ENCODE measurements at places on chromosomes 4 and X.

DNA sequence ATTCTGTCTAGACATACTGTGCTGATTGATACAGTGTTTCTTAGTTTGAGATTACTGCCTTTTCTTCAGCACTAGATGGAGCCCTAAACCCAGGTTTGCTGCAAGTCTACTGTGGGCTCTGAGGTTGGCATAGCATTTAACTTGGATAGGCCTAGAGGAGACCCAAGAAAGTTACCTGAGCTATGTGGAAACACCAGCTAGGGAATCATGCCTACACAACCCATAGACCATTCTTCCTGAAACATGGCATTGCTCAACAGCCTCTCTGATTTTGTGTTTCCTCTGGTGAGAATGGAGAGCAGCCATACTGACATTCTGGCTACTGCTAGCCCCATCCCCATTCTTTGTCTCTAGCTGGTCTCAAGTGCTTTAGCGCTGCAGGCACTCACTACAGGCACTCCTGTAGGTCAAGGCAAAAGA is 287.7 kb upstream of the PCDH18 start:
- DNase-seq: no peak

- no peak for DNase-seq
Observed at GRCh38 chr4:87410679-87411078, 11.7 kb upstream of the NUDT9 start.

DNA sequence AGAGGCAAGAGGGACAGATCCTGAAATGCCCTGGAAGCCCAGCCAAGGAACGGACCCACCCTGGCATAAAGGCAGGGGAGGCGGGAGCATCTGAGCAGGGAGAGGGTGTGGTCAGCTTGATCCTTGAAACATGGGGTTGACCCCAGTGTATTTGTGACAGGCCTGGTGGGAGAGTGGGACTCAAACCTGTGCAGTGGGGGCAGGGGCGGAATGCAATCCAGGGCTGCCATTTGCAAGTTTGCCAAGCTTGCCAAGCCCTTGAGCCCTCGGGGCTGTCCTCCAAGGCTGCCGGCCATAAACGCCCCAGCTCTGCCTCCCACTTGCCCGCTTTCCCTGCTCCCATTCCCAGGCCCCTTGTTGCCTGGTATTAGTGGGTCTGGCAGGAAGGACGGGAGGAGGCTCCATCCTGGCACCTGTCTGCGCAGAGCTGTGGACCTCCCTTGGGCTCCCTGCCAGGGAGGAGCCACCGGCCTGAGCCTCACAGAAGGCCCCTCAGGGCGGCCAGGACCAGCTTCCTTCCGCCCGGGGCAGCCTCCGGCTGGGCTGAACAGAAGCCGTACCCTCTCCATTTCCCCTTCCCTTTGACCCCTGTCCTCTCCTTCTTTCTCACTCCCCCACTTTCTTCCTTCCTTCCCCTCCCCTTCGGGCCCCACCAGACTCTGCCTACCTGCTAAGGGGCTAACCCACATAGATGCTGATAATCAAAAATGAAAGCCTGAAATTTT is 661 bp downstream of the S100P start:
- no peak for DNase-seq

DNA sequence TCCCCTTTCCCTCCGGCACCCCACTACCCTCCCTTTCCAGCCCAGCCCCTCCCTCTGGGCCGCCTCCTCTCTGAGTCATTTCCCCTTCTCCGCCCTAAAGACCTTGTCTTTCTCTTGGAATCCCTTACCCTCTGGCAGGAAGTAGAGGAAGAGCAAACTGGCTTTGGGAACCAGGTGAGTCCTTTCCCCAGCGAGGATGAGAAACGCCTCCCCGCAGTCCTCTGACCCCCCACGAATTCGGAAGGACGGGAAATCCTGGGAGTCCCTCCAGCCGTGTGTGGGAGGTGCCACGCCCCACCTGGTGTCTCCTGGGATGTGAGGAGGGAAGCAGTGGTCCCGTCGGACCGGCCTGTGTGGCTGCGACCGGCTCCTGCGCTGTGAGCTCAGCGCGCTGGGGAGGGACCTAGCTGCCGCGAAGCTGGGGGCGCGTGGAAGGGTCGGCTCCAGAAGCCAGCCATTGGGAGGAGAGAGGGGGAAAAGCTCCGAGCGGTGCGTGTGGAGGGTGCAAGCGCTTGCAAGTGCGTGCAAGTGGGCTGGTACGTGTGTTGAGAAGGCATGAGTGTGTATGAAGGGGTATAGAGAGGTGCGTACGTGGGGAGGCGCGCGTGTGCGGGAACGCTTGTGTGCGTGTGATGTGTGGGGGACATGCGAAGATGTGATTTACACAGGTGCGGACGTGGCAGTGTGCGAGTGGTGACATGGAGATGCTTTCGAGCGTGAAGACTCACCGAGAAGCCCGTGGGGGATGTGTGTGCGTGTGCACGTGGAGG is 46.3 kb downstream of the TEX13B start:
- no peak for DNase-seq

DNA sequence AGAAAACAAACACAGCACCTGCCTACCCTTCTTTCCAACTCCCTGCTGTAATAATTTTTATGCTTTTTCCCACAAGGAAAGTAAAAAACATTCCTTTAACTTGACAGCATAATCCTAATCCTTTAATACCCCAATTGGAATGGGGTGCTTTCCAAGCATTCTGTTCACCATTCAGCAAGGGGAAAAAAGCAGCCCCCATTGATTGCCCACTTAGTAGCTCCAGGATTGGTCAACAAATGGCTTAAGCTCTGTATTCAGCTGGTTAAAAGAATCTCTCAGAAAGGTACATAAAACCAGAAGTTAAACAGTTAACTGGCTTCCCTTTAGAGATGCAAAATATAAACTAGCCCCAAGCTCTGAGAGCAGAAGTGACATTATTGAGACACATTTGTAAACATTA is 194.8 kb upstream of the ATOH1 start:
- DNase-seq: no peak

DNA sequence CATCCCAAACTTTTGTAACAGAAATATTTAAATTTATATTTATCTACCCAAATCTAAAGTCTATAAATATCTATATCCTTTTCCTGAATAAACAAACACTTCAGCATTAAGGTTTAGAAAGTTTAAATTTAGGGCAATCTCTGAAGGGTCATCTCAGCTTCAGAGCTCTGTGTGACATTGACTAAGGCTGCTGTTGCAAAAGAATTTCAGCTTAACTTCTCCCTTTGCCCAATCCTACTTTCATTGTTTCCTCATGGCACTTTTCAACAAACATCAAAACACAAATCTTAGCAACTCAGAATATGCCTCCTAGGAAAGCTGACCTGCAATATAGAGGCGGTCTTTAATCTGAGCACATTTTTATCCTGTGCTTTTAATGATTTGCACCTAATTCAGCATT is 79.7 kb upstream of the BANK1 start:
- DNase-seq: no peak

- no peak for DNase-seq
Observed at GRCh38 chrX:116111934-116112595, 58.5 kb upstream of the AGTR2 start.

DNA sequence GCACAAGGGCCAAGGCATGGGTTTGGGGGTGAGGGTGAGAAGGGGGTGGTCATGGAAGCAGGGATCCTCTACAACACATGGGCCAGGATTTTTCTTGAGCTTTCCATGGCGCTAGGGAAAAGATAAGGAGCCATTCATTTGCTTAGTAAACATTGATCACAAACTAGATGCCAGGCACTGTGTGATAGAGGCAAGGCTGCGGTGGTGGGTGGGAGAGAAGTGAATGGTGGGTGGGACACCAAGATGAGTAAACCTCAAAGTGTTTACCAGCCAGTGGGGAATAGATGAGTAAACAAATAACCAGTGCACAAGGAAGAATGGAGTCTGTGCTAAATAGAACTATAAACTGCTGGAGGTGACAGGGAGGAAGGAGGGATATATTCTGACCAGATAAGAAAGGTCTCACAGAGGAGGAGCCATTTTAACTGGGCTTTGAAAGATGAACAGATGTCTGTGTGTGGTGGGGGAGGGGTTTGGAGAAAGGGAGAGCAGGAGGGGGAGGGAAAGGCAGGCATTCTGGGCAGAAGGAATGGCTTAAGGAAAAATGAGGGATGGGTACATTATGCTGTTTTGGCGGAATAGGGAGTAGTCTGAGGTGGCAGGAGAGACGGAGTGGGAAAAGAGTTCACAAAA is 48.0 kb upstream of the LAS1L start:
- no peak for DNase-seq

- DNase-seq: no peak
Observed at GRCh38 chrX:47217121-47217851, 1.2 kb upstream of the CDK16 start.

Measured in femur (tissue), 1 donor.